Stimulated activated CD8-positive, alpha-beta memory T cell treated with anti-CD3 and anti-CD28 coated beads, Interleukin-15, amount 100 ng/mL, for 24 hours (primary cell): ENCODE measurements at places on chromosomes 3 and 15.

DNA sequence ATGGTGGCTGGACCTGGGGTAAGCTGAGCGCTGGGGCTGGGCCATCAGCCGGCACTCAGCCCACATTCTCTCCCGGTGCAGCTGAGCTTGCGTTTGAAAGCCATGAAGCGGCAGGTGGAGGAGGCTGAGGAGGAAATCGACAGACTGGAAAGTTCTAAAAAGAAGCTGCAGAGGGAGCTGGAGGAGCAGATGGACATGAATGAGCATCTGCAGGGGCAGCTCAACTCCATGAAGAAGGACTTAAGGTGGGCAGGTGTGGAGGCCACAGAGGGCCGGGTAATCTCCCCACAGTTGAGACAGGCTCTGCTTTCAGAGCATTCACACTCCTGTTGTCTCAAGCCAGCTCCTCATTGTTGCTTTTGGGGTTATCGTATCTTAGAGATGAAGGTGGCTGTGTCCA, 45.7 kb upstream of the MYZAP start:
- DNase-seq, result no peak

DNA sequence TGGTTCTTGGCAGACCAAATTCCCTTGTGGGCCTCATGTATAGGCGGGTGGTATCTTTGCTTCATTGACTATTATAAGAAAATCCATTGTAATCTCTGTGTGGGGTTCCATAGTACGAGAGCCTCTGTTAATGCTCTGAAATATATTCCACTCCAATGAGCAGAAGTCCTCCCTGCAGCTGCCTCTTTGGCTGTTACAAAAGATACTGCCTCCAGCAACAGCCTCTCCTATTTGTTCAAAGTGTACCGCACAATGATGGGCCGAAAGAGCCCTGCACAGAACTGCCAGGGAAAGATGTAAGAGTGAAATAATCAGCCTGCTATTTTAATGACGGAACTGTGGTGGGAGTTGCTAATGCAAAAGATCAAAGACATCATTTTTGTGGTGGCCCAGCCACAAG, 48.9 kb downstream of the GRK7 start:
- no peak for DNase-seq

DNA sequence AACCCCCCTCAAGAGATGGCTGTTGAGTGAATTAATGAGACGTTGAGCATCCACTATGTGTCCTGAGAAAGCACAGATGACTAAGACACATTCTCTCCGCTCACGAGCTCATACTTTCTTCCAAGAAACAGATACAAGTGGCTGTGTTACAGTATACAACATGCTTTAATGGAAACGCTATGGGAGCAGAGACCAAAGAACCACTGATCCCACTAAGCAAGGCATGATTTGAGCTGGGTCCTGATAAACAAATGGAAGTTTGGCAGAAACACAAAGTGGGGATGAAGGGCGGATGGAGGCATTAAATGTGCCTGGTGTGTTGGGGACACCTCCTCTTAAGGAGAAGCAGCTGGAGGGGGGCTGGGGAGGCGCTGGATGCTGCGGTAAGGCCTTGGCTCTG, 129.4 kb downstream of the UACA start:
- DNase-seq, result no peak

GRCh38 chr15:40343512-40343911, 2.8 kb upstream of the CCDC9B start:
- DNase-seq, result no peak

- DNase-seq, result no peak
These were observed 311.3 kb downstream of the PLCL2 start for GRCh38 chr3:17195856-17196604.

GRCh38 chr15:72912121-72912520, 128.6 kb upstream of the ADPGK start:
- DNase-seq, result no peak

GRCh38 chr15:48855501-48856440, 22.2 kb upstream of the EID1 start:
- DNase-seq, result no peak

DNA sequence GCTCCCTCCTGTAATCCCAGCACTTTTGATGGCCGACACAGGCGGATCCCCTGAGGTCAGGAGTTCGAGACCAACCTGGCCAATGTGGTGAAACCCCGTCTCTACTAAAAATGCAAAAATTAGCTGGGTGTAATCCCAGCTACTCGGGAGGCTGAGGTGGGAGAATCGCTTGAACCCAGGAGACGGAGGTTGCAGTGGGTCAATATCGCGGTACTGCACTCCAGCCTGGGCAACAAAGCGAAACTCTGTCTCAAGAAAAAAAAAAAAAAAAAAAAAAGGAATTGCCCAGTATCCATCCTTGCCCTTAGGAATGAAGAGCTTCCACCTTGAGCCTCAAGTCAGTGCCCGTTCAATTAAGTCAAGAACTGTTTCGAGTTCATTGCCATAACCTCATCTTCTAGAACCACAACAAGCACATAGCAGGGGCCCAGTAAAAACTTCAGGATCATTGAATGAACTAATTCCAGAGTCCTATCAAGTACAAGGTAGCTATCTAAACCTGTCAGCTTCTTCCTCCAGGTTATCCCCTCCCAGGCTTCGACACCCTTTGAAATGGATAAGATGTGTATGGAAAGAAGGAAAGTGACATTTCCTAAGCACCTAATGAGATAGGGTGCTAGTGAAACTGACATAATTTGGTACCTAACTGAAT, 826 bp downstream of the DBR1 start:
- DNase-seq, result no peak
